ENCODE measurements at places on chromosomes 11 and 22. TPM values are rescaled to one million over a fixed set of nuclear protein-coding genes. Genes with fewer than 3 reads are reported as not detected.

The SCGB2A2 gene
- not detected for total RNA-seq

DNA sequence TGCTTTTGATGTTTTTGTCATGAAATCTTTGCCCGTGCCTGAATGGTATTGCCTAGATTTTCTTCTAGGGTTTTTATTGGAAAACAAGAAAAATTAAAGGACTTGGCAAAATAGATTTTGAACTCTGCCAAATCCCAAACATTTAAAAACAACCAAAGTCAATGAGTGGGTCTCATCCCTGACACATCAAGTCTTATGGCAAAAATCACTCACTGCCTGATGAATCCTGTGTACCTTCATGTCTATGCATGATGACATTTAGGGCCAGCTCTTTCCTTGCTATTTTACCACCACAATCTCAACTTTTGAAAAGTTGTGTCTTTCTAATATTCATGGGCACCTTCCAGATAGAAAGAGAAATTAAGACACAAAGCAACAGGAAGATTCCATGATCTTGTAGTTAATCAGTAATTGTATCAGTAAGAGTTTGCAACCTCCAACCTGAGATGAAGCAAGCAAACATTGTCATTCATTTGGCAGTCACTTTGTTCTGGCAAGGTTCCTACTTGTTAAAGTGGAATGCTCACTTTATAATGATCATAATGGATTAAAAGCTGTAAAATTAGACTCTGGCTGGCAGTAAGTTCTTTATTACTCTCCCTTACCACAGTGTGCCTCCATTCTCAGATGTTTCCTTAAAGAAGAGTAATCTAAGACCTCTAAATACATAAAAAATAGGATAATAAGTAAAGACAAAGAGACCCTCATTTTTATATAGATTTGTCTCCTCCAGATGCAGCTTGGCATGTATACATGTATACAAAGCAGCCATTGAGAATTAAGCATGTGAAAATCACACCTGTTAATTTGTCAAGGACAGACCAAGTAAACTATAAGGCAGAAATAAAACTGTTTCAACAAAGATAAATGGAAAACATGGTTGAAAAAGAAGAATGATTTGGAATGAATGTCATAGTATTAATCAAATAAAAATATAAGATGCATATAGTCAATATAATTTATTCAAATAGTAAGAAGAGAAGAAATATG, 51.6 kb downstream of the ETS1 start:
- DNase-seq = no peak

The C22orf15 gene
- 3.0 TPM for total RNA-seq

DNA sequence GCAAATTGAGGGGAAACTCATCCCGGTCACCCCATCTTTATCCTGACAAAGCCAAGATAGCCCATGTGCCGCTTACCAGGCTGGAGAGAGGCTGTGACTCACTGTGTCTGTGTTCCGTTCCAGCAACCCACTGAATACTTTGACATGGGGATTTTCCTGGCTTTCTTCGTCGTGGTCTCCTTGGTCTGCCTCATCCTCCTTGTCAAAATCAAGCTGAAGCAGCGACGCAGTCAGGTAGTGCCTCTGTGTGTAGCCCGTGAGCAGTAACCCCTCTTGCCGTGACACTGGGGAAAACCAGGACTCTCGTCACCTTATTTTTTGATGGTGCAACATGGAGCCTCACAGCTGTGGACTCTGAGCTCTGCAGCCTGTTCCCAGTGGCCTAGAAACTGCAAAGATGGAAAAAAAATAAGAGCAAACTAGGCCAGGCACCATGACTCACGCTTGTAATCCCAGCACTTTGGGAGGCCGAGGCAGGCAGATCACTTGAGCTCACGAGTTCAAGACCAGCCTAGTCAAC, 16.9 kb downstream of the C22orf31 start:
- no peak for DNase-seq

The PDGFB gene
- 0.65 TPM for total RNA-seq

Data from neural progenitor cell (in vitro differentiated cells).